CD4-positive, CD25-positive, alpha-beta regulatory T cell (primary cell): ENCODE measurements at places on chromosomes 5 and 9. TPM values are rescaled to one million over a fixed set of nuclear protein-coding genes. Genes with fewer than 3 reads are reported as not detected.

PCDHA6 gene
- not detected for polyA plus RNA-seq

CNTLN gene
- polyA plus RNA-seq, result not detected

- DNase-seq, result no peak
These were observed 99.4 kb downstream of the CSNK1G3 start for GRCh38 chr5:123611406-123611709.

DNA sequence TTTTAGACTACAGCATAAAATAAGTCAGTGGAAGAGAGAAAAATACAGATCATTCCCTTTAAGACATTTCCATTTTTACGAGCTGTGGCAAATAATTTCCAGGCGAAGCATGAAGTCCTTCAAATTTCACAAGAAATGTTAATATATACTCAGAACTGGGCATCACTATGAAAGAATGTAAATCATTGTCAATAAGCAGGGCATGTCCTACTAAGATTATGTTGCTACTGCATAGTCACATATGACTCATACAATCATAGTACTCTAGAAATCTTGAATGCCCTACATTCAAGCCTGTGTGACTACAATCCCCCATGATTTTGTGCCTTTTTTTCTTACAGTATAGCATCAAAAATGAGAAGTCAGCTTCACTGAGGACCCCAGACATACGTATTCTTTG is 485.2 kb upstream of the FTMT start:
- no peak for DNase-seq

GRCh38 chr9:99594056-99594780 is 227.5 kb upstream of the NR4A3 start:
- DNase-seq, result no peak

OBP2B gene
- not detected for polyA plus RNA-seq

PCDHGA10 gene
- not detected for polyA plus RNA-seq

GHR gene
- polyA plus RNA-seq, result not detected

ERAP2 gene
- polyA plus RNA-seq, result 9.5 TPM

GRCh38 chr5:61301341-61302199 is 30.5 kb upstream of the ZSWIM6 start:
- no peak for DNase-seq

GRCh38 chr5:31663519-31663918 is 24.6 kb downstream of the PDZD2 start:
- DNase-seq, result no peak

KIF24 gene
- not detected for polyA plus RNA-seq

DNA sequence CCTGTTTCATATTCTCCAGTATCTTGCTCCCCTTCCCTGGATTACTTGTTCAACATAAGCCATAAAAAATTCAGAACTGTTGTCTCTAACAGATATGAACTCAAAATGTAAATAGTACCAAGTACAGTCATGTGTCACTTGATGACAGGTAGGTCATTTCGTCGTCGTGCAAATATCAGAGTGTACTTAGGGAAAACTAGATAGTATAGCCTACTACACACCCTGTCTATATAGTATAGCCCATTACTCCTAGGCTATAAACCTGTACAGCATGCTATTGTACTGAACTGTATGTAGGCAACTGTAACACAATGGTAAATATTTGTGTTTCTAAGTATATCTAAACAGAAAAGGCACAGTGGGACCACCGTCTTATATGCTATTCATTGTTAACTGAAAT is 39.1 kb downstream of the SMIM15 start:
- no peak for DNase-seq

TMCO6 gene
- 24.1 TPM for polyA plus RNA-seq

DNA sequence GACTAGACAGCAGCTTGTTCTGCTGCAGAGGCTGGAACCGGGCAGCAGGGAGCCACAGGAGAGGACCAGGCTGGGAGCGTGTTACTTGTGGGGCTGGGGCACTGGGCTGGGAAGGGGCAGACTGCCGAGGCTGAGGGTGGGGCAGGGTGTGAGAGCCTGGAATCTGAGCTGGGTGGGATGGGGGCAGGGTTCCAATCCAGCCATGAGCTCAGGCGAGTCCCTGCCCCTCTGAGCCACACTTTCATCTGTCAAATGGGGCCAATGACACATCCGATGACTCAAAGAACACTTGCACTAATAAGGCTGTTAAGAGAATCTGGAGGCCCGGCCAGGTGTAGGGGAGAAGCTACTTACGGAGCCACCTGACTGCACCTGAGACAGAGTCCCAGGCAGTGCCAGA is 18.7 kb upstream of the WDR38 start:
- DNase-seq, result no peak

DNA sequence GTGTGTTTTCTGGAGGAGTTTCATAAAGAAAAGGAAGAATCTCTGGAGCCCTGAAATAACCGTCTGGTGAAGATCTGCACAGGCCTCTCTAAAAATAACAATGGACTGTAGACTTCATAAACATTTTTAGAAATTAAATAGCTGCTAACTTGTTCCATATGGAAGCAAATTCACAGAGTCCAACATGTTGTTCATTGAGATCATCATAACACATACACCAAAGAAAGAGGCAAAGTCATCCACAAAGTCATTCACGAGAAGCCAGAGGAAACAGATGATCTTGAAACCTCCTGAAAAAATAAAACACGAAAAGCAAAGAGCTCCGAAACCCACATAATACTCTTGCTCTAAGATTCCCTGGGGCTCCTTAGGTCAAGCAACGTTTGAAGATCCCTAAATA is 347.8 kb downstream of the EFNA5 start:
- DNase-seq, result no peak

GRCh38 chr5:45109062-45109461 is 300.3 kb downstream of the MRPS30 start:
- no peak for DNase-seq

GRCh38 chr5:168404365-168404764 is 81.9 kb upstream of the RARS1 start:
- no peak for DNase-seq

- DNase-seq, result no peak
These were observed 249.6 kb downstream of the IRX1 start for GRCh38 chr5:3845230-3845629.

NIPAL4 gene
- 0.15 TPM for polyA plus RNA-seq

DOCK8 gene
- polyA plus RNA-seq, result 59.2 TPM

DNA sequence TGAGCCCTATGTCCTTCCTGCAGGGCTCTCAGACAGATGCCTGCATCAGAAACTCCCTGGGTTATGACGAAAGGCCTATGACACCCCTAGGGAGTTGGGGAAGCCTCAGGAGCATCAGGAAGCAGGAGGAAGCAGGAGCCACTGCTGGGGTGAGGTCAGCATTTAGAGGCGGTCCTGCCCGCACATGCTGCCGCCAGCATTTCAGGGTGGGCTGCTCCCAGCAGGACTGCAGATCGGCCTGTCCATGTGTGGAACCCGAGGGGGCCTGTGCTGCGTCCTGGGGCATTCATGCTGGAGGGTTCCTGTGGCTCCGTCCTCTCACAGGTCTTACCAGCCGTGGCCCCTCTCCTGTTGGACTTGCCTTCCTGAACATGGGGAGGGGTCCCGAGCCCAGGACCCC is 6.9 kb downstream of the NKD2 start:
- no peak for DNase-seq

DNA sequence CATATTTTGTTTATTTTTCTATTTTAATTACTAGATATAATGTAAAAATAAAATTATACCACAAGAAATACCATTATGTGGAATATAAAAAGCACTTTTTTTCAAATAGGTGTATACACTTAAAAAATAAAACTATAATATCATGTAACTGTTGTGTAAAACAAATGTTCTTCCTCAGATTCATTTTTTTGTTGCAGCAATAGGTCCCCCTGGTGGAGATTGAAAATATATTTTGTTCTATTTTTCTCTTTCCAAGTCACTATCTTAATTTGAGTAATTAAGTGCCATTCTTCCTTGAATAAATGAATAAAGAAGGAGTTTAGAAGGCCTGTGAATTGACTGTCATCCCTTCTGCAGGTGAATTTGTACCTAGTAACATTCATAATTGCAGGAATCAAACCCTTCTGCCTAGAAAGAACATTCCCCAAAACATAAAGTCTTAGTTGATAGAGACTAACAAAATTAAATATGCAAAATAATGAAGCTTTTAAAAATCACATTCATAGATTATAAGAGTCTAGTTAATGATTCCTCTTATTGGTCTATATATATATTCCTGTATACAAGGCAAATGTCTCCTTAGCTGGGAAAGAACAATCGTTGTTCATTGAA is 23.4 kb downstream of the CETN3 start:
- no peak for DNase-seq

GRCh38 chr5:161934486-161934885 is 86.6 kb downstream of the GABRA1 start:
- no peak for DNase-seq

MOCS2 gene
- polyA plus RNA-seq, result 44.7 TPM
